Right ventricle myocardium inferior (tissue), 1 donor: ENCODE measurements at places on chromosomes 3 and 15.

DNA sequence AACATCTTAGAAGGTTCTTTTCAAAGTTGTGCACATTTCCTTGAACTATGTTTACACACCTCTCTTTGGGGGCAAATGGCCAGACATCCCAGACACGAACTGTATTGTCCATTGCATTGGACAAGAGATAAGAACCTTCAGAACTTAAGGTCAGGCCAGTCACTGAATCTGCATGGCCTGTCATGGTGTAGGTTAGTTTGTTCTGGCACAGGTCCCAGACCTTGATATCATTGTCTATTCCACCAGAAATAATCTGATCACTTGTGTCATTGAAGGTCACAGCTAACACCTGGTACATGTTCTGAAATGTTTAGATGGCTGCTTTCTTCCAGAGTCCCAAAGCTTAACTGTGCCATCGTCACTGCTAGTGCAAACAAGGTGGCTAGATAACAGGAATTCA, 55.7 kb downstream of the KCNAB1 start:
- DNase-seq: no peak

- DNase-seq: peak; percentile 83
These were observed 11.0 kb upstream of the PLXNA1 start for GRCh38 chr3:126971891-126972351.

DNA sequence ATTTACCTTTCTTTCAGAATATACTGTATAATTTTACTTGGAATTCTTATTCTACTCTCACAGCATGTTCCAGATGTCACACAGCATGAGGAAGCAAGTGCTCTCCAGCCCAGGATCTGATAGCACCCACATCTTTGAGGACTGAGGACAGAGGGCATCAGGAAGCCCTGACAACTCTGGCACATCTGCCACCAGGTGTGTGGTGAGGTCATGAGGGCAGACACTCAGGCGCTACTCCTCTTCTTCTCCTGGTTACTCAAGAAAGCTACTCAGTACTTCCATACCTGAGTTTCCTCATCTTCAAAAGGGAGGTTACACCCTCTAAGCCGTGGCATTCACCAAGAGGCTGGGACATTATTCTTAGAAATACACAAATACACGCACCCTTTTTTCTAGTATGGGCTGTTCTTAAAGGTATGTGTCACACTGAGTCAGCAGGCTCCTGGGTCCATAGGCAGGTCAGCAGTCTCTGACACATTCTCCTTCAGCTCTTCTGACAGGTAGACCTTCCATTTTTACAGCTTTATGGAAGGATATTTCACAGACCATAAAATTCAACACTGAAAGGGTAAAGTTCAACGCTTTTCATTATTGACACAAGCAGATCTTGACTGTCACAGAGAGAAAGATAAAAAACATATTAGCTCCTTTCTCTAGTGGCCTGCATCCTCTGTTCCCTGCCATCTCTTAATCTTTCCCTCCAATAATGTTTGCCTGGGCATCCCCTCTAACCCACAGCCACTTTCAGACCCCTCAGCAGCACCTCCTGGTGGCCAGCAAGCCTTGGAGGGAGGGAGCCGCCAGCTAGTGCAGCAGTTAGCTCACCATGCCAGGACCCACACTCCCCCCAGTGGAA, 103.2 kb upstream of the TJP1 start:
- DNase-seq: peak; percentile 76

DNA sequence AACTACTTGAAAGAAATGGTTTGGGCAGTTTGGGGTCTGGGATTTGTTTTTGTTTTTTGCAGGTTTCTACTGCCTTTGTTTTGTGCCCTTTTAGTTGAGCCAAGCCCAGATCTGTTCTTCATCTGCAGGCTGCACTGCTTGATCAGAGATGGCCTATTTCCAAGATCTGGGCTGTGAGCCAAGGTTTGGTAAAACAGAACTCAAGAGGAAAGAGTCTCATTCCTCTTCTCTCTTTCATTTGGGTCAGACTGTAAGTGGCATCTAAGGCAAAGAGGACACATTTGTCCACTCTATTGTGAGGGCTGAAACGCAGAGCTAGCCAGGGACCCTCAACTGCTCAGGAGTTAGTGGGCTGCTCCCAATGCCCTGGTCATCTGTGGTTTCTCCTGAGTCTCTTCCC, 104.4 kb upstream of the UBE3A start:
- DNase-seq: no peak

GRCh38 chr15:58770519-58770856, 614 bp upstream of the MINDY2 start:
- DNase-seq: no peak

- DNase-seq: no peak
These were observed 357.5 kb upstream of the UMPS start for GRCh38 chr3:124372775-124373174.

DNA sequence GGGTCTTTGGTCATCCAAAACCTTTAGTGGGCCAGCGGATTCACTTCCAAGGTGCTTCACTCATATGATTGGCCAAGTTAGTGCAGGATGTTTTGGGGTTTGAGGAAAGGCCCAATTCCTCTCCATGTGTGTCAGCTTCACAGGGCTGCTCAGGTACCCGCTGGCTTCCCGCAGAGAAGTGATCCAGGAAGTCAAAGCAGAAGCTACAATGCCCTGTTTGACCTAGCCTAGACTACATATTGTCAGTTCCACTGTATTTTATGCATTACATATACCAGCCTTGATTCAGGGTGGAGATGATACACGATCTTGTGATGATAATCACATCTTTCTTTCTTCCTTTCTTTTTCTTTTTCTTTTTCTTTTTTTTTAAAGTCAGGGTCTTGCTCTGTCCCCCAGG, 32.1 kb downstream of the PDE8A start:
- no peak for DNase-seq

DNA sequence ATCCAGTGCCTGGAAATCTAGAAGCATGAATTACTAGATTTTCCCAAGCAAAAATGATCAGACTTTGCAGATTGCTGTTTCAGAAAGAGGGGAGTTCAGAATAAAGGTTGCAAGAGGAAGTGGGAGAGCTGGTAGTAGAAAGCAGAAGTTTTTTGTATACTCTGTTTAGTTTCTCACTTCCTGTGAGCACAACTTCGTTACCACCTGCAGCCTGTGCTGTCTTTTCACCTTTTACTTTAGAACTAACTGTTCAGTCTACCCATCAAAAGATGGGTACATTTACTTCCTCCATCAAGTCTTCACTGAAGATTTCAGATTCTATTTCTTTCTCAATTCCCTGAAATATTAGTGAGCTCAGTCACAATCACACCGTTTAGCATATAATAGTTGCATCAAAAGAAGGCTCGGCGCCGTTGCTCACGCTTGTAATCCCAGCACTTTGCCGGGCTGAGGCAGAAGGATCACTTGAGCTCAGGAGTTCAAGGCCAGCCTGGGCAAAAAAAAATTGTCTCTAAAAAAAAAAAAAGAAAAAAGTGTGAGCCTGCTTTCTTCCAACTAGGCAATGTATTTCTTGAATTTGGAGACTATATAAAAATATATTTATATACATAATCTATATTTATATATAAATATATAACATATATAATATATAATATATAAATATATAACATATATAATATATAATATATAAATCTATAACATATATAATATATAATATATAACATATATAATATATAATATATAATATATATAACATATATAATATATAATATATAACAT, 1.8 kb upstream of the CEP97 start:
- DNase-seq: no peak

DNA sequence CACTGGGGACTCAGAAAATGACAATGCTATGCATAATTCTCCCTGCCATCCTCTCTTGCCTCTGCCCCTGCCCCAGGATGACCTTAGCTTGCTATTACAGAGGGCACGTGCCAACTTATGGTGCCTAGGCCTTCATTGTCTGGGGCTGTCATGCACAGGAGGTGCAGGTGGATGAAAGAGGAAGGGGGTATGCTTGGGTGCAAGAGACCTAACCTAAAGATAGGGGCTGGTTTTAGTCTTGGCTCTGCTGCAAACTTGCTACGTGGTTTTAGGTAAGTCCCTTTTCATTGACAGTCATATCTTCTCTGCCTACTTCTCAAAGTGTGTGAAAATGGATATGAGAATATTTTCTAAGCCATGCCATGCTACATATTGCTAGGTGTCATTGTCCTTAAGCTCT, 161.3 kb downstream of the EPHB1 start:
- no peak for DNase-seq

DNA sequence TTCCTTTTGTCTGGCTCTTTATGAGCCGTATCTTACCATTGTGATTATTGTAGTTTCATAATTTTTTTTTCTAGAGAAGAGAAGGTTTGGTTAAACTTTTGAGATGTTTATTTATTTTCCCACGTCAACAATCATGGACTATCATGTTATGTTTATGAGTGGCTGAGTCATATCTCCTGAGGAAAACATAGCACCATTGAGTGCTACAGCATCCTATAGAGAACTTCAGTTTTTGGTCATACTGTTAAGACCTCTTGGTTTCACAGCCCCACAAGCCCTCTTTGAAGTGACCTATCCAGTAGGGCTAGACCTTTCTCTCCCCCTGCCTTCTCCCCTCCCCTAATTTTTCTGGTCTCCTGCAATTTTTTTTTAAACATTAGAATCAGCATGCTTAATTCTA, 20.8 kb downstream of the PIK3CA start:
- DNase-seq: no peak

DNA sequence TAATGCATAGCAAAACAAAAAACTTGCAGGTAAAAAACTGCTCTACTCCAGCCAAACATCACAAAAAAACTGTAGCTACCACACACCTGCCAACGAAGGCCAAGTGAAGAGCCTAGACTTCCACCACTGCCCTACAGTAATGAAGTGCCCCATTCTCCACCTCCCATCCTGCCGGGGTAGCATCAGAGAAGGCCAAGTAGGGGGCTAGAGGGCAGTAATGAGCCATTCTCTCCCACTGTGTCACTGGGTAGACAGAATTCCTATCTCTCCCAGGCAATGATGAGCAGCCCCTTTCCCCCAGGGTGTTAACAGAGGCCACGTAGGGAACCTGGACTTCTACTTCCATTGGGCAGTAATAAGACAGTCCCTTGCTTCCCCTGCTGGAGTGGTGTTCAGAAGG, 9.5 kb downstream of the SEC22C start:
- DNase-seq: no peak

- no peak for DNase-seq
These were observed 7.9 kb downstream of the RPL32 start for GRCh38 chr3:12833222-12834161.

DNA sequence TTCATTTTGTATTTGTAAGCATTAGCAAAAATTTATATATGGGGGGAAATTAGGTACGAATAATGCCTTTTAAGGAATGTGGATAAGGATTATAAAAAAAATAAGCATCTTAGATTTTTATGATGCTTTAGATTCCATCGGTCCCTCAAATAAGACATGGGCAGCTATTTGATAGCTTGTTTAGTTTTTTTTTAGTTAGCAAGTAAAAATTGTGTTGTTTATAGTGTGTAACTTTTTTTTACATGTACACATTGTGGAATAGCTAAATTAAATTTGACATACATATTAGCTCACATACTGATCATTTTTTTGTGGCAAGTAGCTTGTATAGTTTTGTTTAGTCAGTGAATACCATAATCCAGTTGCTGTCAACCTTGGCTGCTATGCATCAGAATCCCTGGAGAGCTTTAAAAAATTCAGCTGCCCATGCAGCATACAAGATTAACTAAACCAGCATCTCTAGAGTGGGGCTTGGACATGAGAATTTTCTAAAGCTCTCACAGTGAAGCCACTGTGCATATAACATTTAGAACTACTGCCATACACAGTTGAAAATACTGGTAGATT, 53.9 kb downstream of the TMOD3 start:
- DNase-seq: no peak

DNA sequence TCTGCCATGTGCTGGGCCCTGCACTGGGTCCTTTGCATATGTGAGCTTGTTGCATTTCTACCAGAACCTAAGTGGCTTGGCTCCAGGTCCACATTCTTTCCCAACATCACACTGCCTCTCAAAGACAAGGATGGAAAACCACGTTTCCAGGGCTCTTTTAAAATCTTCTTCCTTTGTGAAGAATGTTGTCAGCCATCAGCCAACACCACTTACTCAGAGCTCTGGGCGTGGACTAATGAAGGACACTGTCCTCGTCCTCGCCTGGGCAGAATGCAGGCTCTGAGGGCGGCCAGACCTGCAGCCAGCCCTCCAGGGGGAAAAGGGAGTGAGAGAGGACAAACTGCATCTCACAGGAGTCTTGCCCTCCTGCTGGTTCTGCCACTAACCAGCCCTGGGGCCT, 49.7 kb downstream of the MAGEF1 start:
- no peak for DNase-seq

DNA sequence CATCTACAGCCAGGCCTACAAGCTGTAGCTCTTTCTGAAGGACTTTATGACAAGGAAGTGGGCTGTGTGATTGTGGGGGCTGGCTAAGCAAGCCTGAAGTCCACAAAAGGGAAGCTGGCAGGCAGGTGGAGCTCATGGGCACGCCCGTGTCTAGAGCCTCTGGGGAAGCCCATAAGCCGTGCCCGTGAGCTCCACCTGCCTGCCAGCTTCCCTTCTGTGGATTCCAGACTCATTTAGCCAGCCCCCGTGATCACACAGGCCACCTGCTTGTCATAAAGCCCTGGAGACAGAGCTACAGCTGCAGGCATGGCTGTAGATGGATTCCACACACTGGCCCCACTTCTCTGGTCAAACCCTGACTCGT, 15.2 kb downstream of the EFCC1 start:
- peak; percentile 15 for DNase-seq

- DNase-seq: no peak
These were observed 115.1 kb upstream of the ARHGEF3 start for GRCh38 chr3:56916716-56917360.

GRCh38 chr3:99783011-99783573, 34.6 kb upstream of the CMSS1 start:
- DNase-seq: no peak

DNA sequence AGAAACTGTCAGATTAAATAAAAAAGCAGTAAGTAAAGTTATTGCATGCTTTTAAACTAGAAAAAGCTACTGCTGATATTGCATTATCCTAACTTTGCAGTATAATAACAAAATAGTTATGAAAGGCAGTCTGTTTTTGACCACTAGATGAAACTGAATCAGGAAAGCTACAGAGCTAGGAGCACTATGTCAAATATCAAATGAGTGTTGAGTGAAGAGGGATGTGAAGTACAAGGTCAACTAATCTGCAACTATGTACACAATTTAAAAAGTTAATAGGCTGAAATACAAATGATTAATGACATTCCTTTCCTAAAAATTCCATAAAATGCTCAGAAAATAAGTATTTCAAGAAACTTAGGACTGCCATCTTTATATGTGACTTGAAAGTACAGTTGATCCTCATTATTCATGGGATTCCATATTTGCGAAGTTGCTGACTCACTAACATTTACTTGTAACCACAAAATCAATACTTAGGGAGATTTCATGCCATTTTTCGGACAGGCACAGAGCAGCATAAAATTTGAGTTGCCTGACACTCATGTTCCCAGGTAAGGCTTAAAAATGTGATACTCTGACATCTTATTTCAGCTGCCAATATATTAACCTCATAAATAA, 34.5 kb downstream of the SLC4A7 start:
- DNase-seq: no peak
